ENCODE measurements at places on chromosomes 4 and X.

DNA sequence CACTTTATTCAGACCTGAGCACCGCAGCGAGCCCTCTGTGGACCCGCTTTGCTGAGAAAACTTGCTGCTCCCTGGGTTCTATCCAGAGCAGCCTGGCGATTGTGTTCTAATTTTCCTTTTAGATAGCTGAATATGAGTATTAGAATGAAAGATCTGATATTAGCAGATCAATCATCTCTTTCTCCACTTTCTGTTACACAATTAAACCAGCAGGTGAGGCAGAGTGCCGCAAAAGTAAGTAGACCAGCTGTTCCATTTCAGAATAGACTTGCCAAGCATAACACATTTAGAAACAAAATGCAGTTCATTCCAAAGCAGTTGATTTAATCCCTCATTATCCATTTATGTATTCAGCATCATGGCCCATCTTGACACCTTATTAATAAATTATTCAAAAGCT, 58.6 kb downstream of the PALLD start:
- DNase-seq: no peak

GRCh38 chrX:30688641-30689040, 35.4 kb downstream of the GK start:
- DNase-seq: no peak

DNA sequence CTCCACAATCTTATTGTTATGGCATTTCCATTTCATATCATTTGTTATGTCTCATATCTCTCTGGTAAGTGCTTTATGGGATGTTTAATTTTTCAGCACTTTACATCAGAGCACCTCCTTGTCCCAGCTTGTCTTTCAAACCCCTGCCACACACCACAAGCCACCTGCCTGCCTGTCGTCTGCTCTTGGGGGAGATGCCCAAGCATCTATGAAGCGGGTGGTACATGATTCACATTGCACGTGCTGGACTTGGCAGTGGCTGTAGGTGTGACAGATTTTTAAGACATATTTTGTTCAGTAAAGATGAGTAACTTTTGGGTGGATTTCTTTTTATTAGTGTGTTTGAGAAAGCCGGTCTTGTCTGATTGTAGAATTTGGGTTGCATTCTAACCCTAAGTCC, 14.2 kb upstream of the SPATA4 start:
- DNase-seq: no peak

- DNase-seq: no peak
Observed at GRCh38 chr4:66357316-66357715, 687.0 kb upstream of the EPHA5 start.

GRCh38 chr4:38500433-38500832, 163.6 kb upstream of the KLF3 start:
- DNase-seq: no peak

- no peak for DNase-seq
Observed at GRCh38 chr4:105895583-105896460, 551 bp downstream of the NPNT start.

- no peak for DNase-seq
Observed at GRCh38 chr4:16117164-16117563, 33.3 kb upstream of the PROM1 start.

DNA sequence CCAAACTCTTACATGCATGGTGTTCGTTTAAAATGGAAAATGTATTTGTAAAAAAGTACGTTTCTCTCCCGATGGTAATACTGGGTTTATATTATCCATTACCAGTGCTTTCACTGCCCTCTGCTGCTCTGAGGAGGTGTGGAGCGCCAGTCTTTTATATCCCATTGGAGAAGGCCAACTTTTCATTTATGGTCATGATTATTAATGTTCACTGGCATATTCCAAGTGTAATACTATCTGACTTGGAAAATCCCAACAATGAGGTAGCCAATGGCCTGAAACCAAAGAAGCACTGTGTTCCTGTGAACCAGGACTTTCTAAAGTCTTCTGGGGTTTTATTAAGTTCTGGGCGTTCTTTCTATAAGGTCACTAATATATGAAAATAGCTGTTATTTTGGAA, 80.7 kb downstream of the SYNPO2 start:
- peak; percentile 46 for DNase-seq

DNA sequence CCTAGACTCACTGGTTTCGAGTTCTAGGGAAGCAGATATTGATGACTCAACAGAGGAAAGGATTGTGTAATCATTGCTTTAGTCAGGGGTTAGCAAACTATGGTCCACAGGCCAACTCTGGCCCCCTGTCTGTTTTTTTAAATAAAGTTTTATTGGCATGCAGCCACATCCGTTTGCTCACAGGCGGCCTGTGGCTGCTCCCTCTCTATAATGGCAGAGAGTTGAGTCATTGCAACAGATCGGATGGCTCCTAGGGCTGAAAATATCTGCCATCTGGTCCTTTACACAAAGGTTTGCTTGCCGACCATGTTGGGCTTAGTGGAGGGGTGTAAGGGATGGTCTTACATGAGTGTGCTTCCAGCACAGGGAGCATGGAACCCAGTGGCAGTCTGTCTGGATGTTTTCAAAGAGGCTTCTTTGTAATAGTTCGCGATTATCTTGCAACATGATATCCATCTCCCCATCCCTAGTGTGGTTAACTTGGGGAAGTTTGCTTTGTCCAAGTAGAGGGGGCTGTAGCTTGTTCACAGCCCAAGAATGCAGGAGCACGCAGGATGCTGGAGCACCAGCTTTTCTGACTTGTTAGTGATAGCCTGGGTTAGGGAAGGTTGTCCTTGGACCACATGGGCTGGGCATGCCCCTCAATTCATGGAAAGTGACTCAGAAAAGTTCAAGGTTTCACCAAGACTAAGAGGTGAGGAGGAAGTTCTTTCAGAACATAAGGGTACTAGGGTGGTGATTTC, 59.3 kb upstream of the CLDN34 start:
- DNase-seq: no peak

GRCh38 chrX:109714340-109714958, 18.6 kb downstream of the ACSL4 start:
- DNase-seq: no peak

GRCh38 chrX:21632027-21632426, 26.1 kb downstream of the KLHL34 start:
- no peak for DNase-seq

GRCh38 chr4:113979148-113979904, at the start of gene ARSJ:
Gene ARSJ (minus strand): TSS chr4:113979647. CDS start chr4:113978834, 813 bp downstream.
- DNase-seq: peak; percentile 37

- no peak for DNase-seq
Observed at GRCh38 chr4:158826882-158827281, 58.1 kb downstream of the FNIP2 start.

- DNase-seq: no peak
Observed at GRCh38 chrX:153696100-153696499, 8.4 kb downstream of the SLC6A8 start.

- no peak for DNase-seq
Observed at GRCh38 chrX:6941041-6941440, 206.5 kb upstream of the STS start.

DNA sequence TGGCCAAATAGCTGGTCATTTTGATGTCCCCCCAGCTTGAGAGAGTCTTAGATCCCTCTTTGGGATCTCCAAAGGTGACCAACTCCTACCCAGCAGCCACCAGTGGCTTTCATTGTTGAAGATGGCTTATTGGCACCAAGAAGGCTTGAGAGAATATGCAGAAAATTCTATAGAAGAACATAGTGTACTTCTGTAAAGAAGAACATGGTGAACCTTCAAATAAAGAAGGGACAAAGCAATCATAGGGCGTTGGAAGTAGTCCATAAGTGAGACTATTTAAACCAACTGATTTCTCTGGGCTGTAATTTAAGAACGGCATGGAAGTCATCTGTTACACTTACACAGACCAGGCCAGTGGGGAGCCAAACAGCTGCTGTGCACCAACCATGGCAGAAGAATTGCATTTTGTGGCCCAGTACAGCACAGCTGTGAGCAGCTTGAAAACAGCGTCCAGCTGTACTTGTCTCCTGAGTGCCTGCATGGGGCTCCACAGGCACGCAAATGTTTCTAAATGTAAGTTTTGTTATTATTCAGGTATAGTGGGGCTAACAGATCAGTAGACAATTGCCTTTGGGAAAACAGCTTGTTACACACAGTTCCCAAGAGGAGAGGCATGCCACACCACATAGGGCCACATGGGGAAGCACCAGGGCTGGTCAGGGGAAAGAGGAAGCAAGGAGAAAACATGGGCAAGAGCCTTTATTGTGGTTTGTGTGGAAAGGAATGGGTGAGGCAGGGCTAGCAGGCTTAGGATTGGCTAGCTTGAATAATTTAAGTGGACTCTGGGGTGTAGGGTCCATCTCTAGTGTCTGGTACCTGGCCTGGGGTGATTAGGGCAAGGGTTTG, 125.0 kb downstream of the ARHGAP6 start:
- DNase-seq: no peak

GRCh38 chr4:7281691-7282665, 89.6 kb downstream of the SORCS2 start:
- DNase-seq: no peak

DNA sequence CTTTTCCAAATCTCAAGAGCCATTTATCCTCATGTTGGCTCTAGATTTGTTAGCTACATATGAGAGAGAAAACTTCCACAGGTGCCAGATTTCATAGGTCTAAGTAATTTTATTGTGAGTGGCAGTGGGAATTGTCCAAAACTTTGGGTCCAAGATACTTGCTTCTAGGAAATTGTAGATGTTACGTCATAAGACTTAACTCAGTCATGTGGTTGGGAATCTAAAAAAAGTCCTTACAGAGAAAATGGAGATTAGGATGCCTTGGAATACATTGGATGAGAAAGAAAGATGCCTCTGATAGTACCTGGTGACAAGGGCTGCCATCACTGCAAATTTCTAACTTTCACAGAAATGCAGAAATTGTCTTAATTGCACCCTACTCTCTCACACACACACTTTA, 506.5 kb downstream of the C4orf33 start:
- no peak for DNase-seq

DNA sequence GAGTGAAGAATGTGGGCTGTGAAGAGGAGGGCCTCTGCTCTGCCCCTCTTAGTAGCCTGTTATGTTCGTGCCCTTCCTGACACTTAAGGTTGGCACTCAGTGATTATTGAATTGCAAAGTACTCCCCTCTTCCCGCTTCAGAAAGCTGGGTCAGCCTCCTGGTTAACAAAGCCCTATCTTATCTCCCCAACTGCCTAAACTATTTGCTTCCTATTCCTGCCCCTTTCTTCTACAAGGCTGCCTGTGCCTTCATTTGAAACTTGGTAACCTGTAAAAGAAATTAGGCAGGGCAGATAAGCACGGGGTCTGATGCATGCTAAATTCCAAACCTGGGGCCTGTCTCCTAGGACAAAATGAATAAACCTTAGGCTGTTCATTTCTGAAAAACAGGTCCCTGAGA, 23.1 kb upstream of the TMEM150C start:
- no peak for DNase-seq

DNA sequence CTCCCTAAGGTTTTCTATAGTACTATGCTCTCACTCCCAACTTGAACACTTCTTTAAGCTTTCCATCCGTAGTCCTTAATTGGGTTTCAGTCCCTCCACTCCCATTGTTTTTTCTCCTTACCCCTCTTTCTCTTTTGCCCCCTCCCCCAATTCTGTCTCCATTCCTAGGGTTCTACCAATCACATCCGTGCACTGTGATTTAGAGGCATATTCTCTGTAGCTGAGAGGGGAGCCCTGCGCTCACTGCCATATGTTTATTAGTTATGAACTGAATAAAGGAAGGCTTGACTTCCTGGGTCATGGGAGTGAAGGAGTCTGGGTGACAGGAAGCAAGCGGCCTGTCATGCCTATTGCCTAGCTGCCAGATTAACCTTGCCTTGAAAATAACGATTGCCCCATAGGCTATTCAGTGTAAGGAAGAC, 471 bp downstream of the MCTS1 start:
- DNase-seq: no peak

GRCh38 chr4:39469429-39470077, 10.7 kb downstream of the LIAS start:
- DNase-seq: peak; percentile 64

DNA sequence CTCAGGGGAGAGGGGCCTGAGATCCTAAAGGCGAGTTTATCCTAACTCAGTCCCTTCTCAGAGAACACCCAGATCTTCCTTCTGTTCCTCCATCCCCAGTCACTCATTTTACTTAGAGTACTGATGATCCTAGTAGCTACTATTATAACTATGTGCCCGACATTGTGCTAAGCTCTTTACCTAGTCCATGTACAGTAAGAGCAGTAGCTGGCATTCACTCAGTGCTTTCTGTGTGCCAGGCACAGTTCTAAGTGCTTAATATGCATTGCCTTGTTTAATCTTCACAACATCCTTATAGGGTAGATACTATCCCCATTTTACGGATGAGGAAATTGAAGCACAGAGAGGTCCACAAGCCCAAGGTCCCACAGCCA, 58.3 kb downstream of the FRMPD3 start:
- DNase-seq: no peak

GRCh38 chr4:165761963-165762362, 111.1 kb upstream of the TLL1 start:
- no peak for DNase-seq

GRCh38 chr4:97038146-97038516, 1105.1 kb downstream of the STPG2 start:
- DNase-seq: no peak

DNA sequence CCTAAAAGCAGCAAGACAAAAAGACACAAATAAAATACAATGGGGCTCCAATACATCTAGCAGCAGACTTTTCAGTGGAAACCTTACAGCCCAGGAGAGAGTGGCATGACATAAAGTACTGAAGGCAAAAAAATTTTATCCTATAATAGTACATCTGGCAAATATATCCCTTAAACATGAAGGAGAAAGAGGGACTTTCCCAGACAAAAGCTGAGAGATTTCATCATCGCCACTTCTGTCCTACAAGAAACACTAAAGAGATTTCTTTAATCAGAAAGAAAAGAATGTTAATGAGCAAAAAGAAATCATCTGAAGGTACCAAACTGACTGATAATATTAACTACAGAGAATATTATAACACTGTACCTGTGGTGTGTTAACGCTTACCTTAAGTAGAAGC, 86.4 kb downstream of the ANKRD17 start:
- no peak for DNase-seq

DNA sequence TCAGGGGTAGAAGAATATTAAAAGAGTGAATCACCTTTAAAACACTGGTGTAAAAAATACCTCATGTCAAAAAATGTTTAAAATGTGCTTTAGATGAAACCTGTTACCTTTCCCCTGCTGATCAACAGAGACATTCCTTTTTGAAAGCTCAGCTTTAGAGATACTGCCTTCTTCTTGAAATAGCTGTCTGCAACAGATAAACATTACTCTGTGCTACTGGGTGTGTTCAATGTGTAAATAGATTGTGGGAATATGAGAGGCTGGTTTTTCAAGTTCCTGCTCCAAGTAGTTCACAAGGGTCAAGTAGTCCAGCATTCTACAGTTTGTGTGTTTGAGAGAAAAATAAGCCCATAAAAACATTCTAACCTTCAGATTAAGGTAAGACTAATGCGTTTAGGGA, at the start of gene SYTL5:
Gene SYTL5, plus strand, starts transcription at position 263 of the 400 bp plus-strand sequence. CDS start 27,337 bp downstream, outside the sequence.
- DNase-seq: no peak

DNA sequence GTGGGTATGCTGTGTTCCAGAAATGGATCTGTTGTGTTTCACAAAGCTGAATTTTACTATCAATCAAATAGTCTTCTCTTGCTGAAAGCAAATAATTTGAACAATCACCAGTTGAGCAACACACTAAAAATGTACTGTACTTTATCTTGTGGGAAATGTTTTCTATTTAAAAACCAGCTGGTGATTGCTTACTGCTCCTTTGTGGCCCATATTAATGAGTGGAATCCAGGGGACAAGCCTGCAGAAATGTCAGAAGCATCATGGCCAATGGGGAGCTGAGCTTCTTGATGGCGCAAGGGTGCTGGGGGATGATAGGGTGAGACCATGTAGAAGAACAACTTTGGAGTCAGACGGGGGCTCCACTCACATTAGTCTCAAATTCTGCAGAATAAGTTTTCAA, 346.2 kb downstream of the ARHGAP10 start:
- DNase-seq: no peak

Data from AG09319 (cell line).